ENCODE measurements at places on chromosomes 11 and 22. TPM values are rescaled to one million over a fixed set of nuclear protein-coding genes. Genes with fewer than 3 reads are reported as not detected.

TMPRSS6 gene
- 0.04 TPM for total RNA-seq

DNA sequence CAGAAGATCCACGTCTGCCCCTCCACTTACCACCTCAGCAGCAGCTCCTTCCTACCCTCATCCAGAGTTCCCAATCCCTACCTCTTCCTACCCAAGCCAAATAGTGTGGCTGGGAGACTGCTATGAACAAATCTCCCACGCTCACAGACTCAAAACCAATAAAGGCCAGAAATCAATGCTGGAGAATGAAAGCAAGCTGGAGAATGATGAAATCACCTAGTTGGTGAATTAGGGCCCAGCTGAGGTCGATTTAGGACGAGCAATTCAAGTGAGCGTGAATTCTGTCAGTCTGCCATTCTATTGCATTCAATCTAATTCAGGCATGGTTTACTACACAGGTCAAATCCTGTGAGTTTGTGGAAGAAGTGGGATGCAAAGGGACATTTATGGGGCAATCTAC, 22.5 kb downstream of the COMMD9 start:
- no peaks in the 10 kb centered on the region for H3K4me1 ChIP-seq
- H3K36me3 ChIP-seq, result no peaks in the 10 kb centered on the region
- H3K27ac ChIP-seq, result no peak overlapping the region
- no peak for DNase-seq
- H3K27me3 ChIP-seq, result no peaks in the 10 kb centered on the region

- no peak overlapping the region for H3K27ac ChIP-seq
- H3K4me3 ChIP-seq, result no peak overlapping the region
- peaks cover 2% of the 10 kb centered on the region for H3K4me1 ChIP-seq
- H3K27me3 ChIP-seq, result peaks cover 81% of the 10 kb centered on the region
- DNase-seq, result no peak
- H3K36me3 ChIP-seq, result no peaks in the 10 kb centered on the region
These were observed 176.2 kb downstream of the BUD13 start for GRCh38 chr11:116596346-116597260.

DNA sequence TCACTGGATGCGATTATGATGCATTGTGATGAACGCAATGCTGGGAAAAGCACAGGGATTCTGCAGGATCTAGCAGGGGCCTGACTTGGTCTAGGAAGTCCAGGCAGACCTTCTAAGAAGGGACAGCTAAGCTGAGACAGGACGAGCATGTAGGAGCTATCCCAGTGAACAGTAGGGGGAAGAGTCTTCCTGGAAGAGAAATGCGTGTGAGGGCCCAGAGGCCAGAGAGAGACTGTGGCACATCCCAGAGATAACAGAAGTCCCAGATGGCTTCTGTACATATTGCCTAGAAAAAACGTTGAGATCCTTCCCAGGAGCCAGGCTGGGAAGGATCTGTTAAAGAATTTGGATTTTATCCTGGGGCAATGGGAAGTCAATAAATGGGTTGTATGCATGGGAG, 24.6 kb downstream of the RCN1 start:
- no peaks in the 10 kb centered on the region for H3K27me3 ChIP-seq
- H3K4me3 ChIP-seq, result no peak overlapping the region
- no peak overlapping the region for H3K27ac ChIP-seq
- peaks cover 16% of the 10 kb centered on the region for H3K4me1 ChIP-seq
- H3K36me3 ChIP-seq, result no peaks in the 10 kb centered on the region

- DNase-seq, result no peak
- H3K27ac ChIP-seq, result no peak overlapping the region
- H3K4me3 ChIP-seq, result no peak overlapping the region
- H3K4me1 ChIP-seq, result no peaks in the 10 kb centered on the region
These were observed 37.6 kb upstream of the DBX1 start for GRCh38 chr11:20197881-20198280.

- H3K36me3 ChIP-seq, result no peaks in the 10 kb centered on the region
- H3K27me3 ChIP-seq, result no peaks in the 10 kb centered on the region
- no peak for DNase-seq
These were observed 115.4 kb downstream of the KIAA1671 start for GRCh38 chr22:25067851-25068421.

- no peak overlapping the region for H3K27ac ChIP-seq
- no peaks in the 10 kb centered on the region for H3K27me3 ChIP-seq
- peak; percentile 69 for DNase-seq
- no peak overlapping the region for H3K4me3 ChIP-seq
- H3K4me1 ChIP-seq, result peaks cover 4% of the 10 kb centered on the region
- H3K36me3 ChIP-seq, result no peaks in the 10 kb centered on the region
These were observed 22.9 kb upstream of the FGF3 start for GRCh38 chr11:69841859-69842698.
